ENCODE measurements at places on chromosomes 16 and 17. TPM values are rescaled to one million over a fixed set of nuclear protein-coding genes. Genes with fewer than 3 reads are reported as not detected.

ENDOV gene
- 19.1 TPM for total RNA-seq

CPHXL2 gene
- not detected for total RNA-seq

TBC1D3G gene
- total RNA-seq, result not detected

HOXB6 gene
- 8.8 TPM for total RNA-seq

RSPRY1 gene
- 41.2 TPM for total RNA-seq

TNFSF12 gene
- total RNA-seq, result 8.5 TPM

ASPHD1 gene
- 2.3 TPM for total RNA-seq

PLA2G10 gene
- total RNA-seq, result not detected

NOD2 gene
- under 0.01 TPM for total RNA-seq

USH1G gene
- total RNA-seq, result not detected

AGRP gene
- total RNA-seq, result not detected

DLX3 gene
- 0.98 TPM for total RNA-seq

HEXD gene
- 10.7 TPM for total RNA-seq

AKAP1 gene
- total RNA-seq, result 34.6 TPM

CCL18 gene
- not detected for total RNA-seq

LHX1 gene
- not detected for total RNA-seq

KRT24 gene
- not detected for total RNA-seq

POLR3E gene
- total RNA-seq, result 36.2 TPM

MYH1 gene
- not detected for total RNA-seq

KRTAP4-4 gene
- total RNA-seq, result not detected

HLF gene
- under 0.01 TPM for total RNA-seq

KRT33B gene
- not detected for total RNA-seq

LLGL1 gene
- total RNA-seq, result 43.4 TPM

CIITA gene
- total RNA-seq, result 0.78 TPM

P2RX1 gene
- total RNA-seq, result not detected

IL21R gene
- 4.7 TPM for total RNA-seq

RNU2-1 gene
- total RNA-seq, result not detected

ABCA3 gene
- total RNA-seq, result 0.39 TPM

STH gene
- not detected for total RNA-seq

NOL3 gene
- 5.9 TPM for total RNA-seq

TSR3 gene
- total RNA-seq, result 52.9 TPM

FLOT2 gene
- total RNA-seq, result 32.1 TPM

TBC1D3 gene
- total RNA-seq, result not detected

KRT27 gene
- not detected for total RNA-seq

GGT6 gene
- total RNA-seq, result not detected

NKD1 gene
- under 0.01 TPM for total RNA-seq

PRSS22 gene
- not detected for total RNA-seq

GFOD2 gene
- 13.2 TPM for total RNA-seq

OVCA2 gene
- 55.5 TPM for total RNA-seq

GAST gene
- not detected for total RNA-seq

TK1 gene
- total RNA-seq, result 101 TPM

POLR2A gene
- 112 TPM for total RNA-seq

NTN1 gene
- 0.37 TPM for total RNA-seq

GCGR gene
- not detected for total RNA-seq

CNTD1 gene
- total RNA-seq, result not detected

PPY gene
- not detected for total RNA-seq
